Caki2 (cell line): ENCODE measurements at places on chromosomes 6 and 20. TPM values are rescaled to one million over a fixed set of nuclear protein-coding genes. Genes with fewer than 3 reads are reported as not detected.

DNA sequence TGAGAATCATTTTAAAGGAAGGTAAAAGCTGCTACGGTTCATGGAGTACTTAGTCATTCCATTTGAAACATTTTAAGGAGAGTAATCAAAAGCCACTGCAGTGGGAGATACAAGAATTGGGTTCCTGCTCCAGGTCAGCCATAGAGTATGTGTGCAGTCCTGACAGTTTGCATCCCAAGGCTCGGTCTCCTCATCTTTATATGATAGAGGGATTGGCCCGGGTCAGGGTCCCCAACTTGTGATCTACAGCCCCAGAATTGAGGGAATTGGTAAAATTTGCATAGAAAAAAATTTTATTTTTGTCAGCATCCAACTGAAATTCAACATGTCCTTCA lies 147.4 kb upstream of the PRND start:
- DNase-seq = no peak

DNA sequence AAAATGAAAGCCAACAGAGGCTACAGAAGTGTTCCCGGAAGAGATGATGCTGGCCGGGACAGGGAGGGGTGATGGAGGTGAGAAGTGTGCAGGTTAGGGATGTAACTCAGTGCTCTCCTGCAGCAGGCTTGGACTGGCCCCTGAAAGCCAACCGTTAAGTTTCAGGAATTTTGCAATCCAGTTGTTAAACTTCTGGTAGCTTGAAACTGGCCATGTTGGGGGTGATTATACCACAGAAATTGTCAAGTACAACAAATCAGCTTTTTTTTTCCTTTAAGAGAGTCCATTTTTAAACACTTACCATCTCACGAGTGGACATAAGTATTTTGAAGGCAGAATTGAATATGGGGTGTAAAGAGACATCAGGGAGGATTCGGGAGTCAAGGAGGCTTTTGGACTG lies 8.8 kb upstream of the SIRPB1 start:
- DNase-seq = no peak

DNA sequence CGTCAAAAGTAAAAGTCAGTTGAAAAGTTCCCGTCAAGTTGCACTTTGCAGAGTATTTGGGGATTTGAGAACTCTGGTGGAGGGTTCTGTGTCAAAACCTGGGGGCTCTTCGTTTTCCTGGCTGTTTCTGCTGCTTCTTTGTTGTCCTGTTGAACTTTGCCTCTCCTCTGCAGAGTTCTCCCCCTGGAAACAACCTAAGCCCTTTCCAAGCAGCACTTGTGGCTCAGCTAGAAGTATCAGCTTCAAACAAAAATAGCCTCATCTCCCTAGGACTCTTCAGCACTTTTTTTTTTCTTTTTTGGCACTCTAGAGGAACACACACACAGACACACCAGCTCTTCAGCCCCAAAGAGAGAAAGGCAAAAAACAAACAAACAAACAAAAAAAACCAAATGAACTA lies at the start of gene TRDN:
Gene TRDN (minus strand): TSS at position 169 of the 400 bp plus-strand sequence. CDS start 175 bp downstream, outside the sequence.
- DNase-seq = no peak

- no peak for DNase-seq
These were observed 268.6 kb downstream of the ERMARD start for GRCh38 chr6:170019818-170020583.

GRCh38 chr6:169363590-169363989 lies 109.9 kb upstream of the THBS2 start:
- DNase-seq = no peak

The OOEP gene
- 4.1 TPM in 1 of 2 replicates, not detected in the other for total RNA-seq

The RSPH9 gene
- not detected in 2 replicates for total RNA-seq

The MAN1A1 gene
- 0.70 and 1.2 TPM in 2 replicates for total RNA-seq

The STMND1 gene
- not detected in 2 replicates for total RNA-seq

The GLP1R gene
- not detected in 2 replicates for total RNA-seq
